ENCODE measurements at places on chromosomes 4 and X.

GRCh38 chrX:9352694-9353411, 112.0 kb upstream of the TBL1X start:
- no peak for DNase-seq

GRCh38 chrX:101415180-101416145, 7.4 kb downstream of the HNRNPH2 start:
- DNase-seq: peak; percentile 65

GRCh38 chrX:124518885-124519284, 172.5 kb downstream of the SH2D1A start:
- DNase-seq: no peak

GRCh38 chr4:58413849-58414248, 1303.7 kb upstream of the IGFBP7 start:
- no peak for DNase-seq

- DNase-seq: no peak
Observed at GRCh38 chr4:149166365-149166764, 649.3 kb downstream of the IQCM start.

- DNase-seq: no peak
Observed at GRCh38 chrX:95145848-95146490, 1472.0 kb downstream of the FAM133A start.

DNA sequence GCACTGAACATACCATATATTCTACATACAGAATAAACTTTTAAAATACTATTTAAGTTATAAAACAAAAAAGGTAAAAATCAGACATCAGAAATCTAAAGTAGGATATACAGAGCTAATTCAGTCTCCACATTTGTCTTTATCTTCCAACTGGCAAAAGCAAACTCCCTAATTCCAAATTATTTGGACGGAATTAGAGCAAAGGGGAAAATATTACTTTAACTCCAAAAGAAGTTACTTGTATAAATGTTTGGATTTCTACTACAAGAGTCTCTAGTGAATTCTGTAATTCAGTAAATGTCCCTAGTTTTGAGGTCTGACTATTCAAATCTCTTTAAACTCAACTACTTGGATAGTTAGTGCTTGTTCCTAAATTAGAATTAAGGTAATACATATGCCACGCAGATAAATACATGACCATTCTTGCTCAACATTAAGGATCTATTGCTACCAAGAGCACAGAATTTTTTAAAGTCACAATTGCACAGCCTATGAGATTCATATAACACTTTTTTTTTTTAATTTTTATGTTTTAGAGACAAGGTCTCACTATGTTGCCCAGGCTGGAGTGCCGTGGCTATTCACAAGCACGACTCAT, 7.3 kb downstream of the ZNF280C start:
- DNase-seq: no peak

GRCh38 chrX:17833954-17834353, 27.1 kb downstream of the RAI2 start:
- DNase-seq: no peak

DNA sequence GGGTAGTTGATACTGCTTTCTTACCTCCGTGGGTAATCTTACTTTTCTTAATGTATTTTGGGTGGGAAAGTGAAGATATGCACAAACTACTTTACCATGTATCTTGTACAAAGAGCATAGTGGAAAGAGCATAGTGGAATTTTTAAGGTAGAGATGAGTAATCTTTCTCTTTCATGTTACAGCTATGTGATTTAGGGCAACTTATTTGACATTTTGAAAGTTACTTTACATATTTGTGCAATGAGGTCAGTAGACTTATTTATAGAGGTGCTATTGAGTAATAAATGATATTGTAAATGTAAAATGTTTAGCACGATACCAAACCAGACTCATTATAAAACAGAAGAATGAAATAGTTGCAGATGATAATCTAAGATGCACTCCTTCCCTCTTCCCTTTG, 351.2 kb downstream of the TRAM1L1 start:
- DNase-seq: no peak

DNA sequence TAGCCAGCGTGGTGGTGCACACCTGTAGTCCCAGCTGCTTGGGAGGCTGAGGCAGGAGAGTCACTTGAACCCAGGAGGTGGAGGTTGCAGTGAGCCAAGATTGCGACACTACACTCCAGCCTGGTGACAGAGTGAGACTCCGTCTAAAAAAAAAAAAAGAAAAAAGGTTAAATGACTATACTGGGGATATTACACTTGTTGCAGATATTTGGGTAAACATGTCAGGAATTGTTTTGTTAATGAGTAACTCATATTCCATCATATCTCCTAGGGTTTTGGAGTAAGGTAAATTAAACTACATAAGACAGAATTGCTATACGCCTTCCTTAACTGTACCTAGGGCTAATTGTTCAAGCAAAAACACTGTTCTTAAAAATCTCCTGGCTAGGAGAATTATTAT, 291.4 kb upstream of the IGFBP7 start:
- DNase-seq: no peak

GRCh38 chr4:38670939-38671591, 7.1 kb downstream of the KLF3 start:
- DNase-seq: no peak

DNA sequence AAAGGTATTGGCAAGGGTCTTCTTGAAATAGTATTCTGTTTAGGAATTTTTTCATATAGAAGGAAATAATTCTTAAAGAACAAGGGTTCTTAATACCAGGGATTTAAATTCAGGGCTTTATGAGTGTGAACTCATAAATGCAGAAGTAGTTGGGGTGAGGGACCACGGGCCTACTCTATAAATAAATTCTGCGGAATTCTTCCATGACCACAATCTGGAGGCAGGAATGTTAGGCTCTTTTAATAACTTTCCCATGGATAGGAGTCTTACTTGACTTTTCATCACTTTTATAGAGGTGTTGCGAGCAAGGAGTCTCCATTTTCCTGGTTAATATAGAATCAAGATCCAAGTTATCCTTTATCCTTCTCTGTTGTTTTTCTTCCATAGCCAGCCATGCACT, 76.7 kb upstream of the SLC4A4 start:
- no peak for DNase-seq

- no peak for DNase-seq
Observed at GRCh38 chr4:80462621-80463091, 127.1 kb downstream of the CFAP299 start.

DNA sequence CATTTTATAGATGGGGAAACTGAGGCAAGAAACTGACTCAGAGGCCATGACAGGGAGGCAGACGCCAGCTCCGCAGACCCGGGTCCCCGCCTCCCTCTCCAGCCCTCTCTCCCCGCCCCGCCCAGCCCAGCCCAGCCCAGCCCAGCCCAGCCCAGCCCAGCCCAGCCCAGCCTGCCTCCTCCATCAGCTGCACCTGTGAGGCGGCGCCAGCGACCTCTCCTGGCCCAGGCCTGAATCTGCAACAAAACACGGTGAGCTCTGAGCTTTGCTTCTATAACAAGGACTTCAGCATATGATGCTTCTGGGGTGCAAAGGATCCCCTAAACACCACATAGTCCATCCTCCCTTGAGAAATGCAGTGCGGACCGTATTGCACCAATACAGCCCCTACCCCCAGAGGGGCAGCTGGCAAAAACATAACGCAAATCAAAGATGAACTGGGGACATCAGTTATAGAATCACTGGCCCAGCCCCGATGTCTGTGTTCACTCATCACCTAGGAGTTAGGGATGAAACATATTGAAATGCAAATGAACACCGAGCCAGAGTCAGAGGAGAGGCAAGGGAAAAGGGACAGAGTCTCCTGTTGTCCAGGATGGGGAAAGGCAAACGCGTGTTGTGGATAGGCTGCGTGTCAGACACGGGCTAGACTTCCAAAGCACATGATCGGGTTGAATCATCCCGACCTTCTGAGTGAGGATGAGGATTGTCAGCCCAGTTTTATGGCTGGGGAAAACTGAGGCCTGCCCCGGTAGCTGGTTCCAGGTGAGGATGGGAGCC, 216.1 kb upstream of the PSAPL1 start:
- DNase-seq: no peak

DNA sequence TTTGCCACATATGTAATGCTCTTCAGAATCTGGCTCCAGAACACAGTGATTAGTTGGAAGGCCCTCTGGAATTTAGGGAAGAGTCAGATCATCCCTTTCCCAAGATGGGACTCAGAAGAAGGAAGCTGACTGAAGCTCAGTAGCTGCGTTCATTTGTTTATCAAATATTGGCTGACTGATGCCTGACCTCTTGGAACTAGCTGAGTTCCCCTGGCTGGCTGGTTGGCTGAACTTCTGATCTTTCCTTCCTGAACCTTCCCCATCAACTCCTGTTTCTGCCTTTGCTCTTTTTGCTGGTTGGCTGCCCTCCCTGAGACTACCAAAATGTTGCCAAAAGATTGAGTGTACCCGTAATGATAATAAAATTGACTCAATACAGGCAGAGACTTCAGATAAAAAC, 866.5 kb upstream of the INTU start:
- no peak for DNase-seq

- no peak for DNase-seq
Observed at GRCh38 chr4:119479180-119479808, 149.3 kb downstream of the PDE5A start.

DNA sequence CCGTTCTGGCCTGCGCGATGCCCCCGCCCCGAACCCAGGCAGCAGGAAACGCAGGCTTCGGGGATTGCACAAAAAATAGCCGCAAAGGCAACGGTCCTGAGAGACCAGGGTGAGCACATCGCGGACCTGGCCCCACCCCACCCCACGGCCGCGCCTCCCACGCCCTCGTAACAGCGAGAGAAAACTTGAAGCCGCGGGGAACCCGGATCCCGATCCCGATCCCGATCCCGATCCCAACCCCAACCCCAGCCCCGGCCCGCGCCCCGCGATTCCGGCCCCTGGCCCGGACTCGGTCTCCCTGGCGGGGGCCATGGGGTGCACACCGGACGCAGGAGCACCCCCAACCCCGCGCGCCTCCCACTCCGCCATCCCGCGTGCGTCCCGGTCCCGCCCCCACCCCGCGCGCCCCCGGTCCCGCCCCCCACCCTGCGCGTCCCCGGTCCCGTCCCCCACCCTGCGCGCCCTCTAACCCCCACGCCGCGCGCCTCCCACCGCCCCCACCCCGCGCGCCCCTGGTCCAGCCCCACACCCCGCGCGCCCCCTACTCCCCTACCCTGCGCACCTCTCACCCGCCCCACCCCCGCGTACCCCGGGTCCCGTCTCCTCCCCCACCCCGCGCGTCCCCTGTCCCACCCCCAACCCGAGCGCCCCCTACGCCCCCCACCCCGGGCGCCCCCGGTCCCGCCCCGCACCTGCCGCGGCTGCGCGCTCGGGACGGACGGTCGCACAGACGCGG, 29.0 kb downstream of the NOP14 start:
- no peak for DNase-seq

DNA sequence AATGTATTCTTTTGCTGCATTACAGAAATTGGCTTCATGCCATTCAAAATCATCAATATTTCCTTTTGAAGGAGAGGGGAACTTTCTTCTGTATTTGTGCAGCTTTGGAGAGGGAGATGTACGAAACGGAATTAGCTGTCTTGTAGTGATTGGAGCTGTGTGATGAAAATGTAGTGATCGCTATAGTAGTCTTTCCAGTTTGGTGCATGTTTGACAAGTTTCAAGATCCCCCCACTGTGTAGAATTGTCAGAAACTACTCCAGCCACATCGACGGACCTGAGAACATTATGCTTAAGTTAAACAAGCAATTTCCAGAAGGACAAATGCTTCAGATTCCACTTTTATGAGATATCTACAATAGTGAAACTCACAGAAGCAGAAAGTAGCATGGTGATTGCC, 21.6 kb upstream of the MAGEA1 start:
- no peak for DNase-seq

GRCh38 chr4:10960389-10960788, 275.8 kb upstream of the CLNK start:
- DNase-seq: no peak

GRCh38 chr4:159360549-159360948, 257.7 kb downstream of the RAPGEF2 start:
- peak; percentile 17 for DNase-seq

DNA sequence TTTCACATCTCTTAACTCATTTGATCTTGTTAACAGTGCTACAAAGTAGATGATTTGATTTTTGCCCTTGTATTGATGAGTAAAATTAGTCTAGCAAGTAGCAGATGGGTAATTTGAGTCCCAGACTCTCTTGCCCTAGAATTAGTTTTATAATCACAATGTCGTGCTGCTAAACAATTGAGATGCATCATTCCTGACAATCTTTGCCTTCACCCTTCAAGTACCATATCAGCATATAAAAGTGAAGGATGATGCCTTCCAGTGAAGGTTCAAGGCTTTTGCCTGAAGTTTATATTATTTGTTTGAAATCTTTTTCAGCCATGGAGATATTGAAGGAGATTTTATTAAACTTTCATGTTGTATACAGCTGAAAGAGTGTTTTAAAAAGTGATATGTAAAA, 141.4 kb downstream of the GRID2 start:
- DNase-seq: no peak

DNA sequence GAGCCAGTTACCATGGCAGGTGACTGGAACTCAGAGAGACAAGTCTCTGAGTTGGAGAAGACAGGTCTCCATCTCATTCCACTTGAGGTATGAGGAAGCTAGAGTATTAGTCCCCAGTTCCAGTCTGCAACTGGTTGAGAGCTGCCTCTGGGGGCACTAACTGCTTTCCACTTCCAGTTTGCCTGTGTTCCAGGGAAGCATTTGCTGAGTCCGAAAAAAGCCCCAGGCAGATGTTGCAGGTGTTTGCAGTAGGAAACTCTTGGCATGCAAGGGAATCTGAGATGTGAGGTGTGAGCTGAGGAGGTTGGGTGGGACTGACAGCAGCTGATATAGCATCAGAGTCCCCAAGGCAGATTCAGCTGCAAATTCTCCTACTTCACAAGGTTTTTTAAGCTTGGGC, 272.2 kb upstream of the CASK start:
- no peak for DNase-seq

- DNase-seq: no peak
Observed at GRCh38 chrX:150542846-150543229, 25.6 kb upstream of the MTM1 start.

- no peak for DNase-seq
Observed at GRCh38 chr4:187887906-187888305, 107.7 kb upstream of the ZFP42 start.

GRCh38 chr4:68346461-68346860, 3.4 kb downstream of the YTHDC1 start:
- no peak for DNase-seq

GRCh38 chrX:55098691-55099090, 9.9 kb downstream of the PAGE2 start:
- DNase-seq: no peak

GRCh38 chrX:73987166-73987565, 316.8 kb upstream of the ZCCHC13 start:
- no peak for DNase-seq

- no peak for DNase-seq
Observed at GRCh38 chr4:123319639-123320038, 77.0 kb upstream of the SPRY1 start.

GRCh38 chrX:133444952-133445831, 29.9 kb upstream of the GPC4 start:
- DNase-seq: no peak

DNA sequence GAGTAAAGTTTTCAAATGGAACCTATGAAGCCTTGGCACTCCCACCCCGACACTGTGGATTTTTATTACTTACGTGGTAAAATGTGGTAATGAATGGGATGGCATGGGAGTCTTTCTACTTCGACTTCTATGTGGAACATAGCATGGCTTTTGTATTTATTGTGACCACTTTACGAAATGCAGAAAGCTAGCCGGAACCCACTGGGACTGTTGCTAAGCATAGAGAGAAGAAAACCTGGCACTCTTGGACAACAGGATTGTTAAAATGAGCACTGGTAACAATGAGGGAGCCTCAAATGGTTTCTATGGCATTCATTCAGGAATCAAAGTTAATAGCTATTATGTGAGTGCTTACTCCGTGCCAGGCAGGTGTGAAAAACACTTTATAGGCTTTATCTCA, 113.3 kb downstream of the PDS5A start:
- DNase-seq: no peak
